Right ventricle myocardium superior (tissue), 1 donor: ENCODE measurements at places on chromosomes 1 and 21.

- no peak for DNase-seq
These were observed 158.2 kb downstream of the BARHL2 start for GRCh38 chr1:90558754-90559378.

GRCh38 chr1:179881642-179882252, 338 bp upstream of the TOR1AIP1 start:
- DNase-seq, result no peak

DNA sequence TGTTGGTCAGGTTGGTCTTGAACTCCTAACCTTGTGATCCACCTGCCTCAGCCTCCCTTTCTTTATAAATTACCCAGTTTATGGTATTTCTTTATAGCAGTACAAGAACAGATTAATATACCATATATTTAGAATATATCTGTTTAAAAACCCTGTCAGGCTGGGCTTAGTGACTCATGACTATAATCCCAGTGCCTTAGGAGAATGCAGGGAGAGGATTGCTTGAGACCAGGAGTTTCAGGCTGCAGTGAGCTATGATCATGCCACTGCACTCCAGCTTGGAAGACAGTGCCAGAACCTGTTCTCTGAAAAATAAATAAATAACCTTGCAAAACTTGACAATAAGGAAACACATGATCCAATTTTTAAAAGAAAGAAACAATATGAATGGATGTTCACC, 43.9 kb downstream of the ZNF684 start:
- no peak for DNase-seq

DNA sequence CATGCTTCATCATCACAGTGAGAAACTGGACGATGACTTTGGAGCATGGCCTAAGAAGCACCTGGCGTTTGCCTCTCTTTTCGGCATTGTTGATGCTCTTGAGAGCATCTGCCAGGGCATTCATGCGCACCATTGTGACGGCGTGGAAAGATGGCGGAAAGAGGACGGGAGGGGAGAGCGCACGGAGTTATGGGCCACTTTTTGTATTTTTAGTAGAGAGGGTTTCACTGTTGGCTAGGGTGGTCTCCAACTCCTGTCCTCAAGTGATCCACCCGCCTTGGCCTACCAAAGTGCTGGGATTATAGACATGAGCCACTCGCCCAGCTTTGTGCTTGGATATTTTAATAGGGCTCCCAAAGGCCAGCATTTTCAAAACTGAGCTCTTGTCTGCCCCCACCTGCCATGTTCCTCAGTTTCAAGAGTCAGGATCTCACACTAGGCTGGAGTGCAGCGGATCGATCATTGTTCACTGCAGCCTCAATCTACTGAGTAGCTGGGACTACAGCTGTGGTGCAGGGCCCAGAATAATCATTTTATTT, 5.3 kb downstream of the RPS8 start:
- DNase-seq, result no peak

GRCh38 chr1:19327301-19327700, 15.2 kb downstream of the SLC66A1 start:
- peak; percentile 22 for DNase-seq

GRCh38 chr1:15945011-15945831, 30.7 kb downstream of the ZBTB17 start:
- DNase-seq, result no peak

DNA sequence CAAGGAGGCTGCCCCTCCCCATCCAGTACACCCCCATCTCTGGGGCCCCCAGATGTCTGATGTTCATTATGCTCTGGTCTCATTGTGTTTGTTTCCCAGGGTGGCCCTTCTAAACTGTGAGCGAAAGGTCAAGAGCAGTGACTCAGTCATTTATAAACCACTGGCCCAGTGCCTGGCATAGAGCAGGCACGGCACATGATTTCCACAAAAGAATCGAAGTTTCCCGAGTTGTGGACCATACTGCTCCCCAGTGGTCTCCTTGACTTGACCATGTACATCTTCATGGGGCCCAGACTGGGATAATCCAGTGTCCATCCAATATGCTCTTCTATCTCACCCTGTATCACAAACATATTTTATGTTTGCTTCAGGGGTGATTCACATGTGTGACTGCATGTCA, 153.3 kb downstream of the NR5A2 start:
- no peak for DNase-seq

- no peak for DNase-seq
These were observed 19.0 kb downstream of the CYP4B1 start for GRCh38 chr1:46817814-46818213.

GRCh38 chr1:40014812-40015594, 25.5 kb upstream of the CAP1 start:
- no peak for DNase-seq

GRCh38 chr1:72763481-72763880, 481.1 kb upstream of the NEGR1 start:
- no peak for DNase-seq

DNA sequence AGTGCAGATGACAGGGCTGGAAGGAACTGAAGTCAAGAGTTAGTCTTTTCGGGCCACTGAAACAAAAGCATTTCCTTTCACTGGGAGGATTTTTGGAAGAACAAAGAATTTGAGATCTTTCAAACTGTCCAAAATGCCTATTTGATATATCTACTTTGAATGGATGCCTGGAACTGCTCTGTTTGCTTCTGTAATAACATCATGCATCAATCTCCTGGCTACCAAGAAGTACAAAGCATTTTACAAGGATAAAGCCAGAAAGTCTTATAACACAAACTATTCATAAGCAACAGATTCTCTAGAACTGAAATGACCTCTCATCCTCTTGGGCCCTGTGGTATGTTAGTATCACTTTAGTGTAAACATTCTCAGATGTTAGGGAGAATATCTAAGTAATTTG, 18.2 kb upstream of the RHOU start:
- no peak for DNase-seq

GRCh38 chr1:117612517-117613248, 6.8 kb downstream of the TENT5C start:
- DNase-seq, result no peak

DNA sequence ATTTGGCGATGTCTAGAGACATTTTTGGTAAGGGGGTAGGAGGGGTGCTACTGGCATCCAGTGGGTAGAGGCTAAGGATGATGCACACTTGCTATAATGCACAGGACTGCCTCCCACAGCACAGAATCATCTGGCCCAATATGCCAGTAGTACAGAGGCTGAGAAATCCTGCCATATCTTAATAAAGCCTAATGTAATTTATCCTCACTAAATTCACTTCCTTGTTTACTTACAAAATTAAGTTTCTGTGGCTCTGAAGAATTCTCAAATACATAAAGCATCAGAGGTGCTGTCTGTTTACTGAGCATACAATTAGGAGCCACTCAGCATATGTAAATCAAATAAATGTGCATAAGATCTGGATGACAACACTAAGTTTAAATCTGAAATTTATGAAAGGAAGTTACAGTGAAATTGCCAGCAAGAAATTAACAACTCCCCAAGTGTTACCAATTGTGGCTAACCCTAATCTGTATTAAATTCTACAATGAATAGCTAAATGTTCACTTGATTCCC, 26.5 kb downstream of the NGF start:
- DNase-seq, result no peak

DNA sequence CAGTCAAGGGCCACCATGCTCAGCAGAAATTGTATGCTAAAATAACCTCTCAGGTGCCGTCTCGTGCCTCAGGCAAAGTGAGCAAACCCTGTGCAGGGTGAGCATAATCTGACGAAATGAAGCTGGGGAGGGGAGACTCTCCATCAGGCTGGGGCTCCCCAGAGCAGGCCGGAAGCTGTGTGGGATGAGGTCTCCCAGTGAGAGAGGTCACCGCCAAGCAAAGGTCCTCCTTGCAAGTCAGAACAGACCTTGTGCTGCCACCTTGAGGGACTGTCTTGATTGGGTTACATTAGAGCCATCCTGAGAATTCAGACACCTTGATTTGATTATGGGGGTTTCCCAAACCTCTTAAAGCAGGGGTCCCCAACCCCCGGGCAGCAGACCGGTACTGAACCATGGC, 64.2 kb downstream of the ZNF684 start:
- DNase-seq, result no peak
